ELR (cell line): ENCODE measurements at places on chromosomes 16 and 17.
A peak's percentile ranks its signal among the peaks of the same experiment; 100 is the strongest.

GRCh38 chr16:726438-727290, at the start of the genes CCDC78 and HAGHL:
Gene CCDC78 (minus strand): TSS chr16:726443. CDS start chr16:726367, 76 bp downstream.
Gene HAGHL (plus strand): TSS chr16:727106. CDS start chr16:727510, 404 bp downstream.
- peak; percentile 52 for DNase-seq

DNA sequence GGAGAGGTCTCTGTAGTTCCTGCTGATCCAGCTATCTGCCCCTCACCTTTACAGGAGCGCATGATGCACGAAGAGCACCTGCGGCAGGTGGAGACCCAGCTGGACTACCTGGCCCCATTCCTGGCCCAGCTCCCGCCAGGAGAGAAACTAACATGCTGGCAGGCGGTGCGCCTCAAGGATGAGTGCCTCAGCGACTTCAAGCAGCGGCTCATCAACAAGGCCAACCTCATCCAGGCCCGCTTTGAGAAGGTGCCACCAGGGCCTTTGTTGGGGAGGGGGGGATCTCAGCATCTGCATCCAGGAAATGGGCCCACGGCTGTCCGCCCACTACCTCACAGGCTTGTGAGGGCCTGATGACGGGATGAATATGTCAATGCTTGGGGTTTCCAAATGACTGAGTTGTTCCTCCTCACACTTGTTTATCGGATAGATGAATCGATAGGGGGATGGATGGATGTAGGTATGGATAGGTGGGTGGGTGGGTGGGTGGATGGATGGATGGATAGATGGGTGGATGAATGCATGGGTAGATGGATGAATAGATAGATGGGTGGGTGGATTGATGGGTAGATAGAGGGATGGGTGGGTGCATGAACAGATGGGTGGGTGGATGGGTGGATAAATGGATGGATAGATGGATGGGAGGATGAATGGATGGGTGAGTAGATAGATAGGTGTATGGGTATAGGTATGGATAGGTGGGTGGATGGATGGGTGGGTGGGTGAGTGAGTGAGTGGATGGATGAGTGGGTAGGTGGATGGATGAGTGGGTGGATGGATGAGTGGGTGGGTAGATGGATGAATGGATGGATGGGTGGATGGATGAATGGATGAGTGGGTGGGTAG, 7.0 kb upstream of the KATNB1 start:
- DNase-seq = no peak

DNA sequence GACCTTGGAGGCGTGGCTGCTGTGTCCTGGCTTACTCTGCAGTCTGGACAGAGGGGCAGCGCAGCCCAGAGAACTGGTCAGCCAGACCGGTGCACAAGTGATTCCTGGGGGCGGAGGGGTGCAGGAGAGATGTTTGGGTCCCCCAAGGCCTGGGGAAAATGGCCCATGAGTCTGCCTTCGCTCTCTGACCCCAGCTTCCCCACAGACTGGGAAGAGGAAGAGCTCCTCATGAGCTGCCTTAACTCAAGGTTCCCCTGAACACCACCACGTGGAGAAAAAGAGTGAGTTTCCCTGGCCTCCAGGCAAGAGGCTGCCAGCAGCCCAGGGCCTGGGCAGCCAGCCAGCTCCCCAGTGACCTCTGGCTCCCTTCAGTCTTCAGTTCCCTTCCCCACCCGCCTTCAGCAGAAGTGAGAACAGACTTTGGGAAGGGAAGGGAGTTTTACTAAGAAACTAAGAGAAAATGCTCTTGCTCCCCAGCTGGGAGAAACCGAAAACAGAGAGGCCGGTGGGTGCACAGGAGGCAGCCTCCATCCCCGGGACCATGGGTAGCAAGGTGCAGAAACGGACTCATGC, 2.0 kb upstream of the C17orf99 start:
- peak; percentile 73 for DNase-seq

DNA sequence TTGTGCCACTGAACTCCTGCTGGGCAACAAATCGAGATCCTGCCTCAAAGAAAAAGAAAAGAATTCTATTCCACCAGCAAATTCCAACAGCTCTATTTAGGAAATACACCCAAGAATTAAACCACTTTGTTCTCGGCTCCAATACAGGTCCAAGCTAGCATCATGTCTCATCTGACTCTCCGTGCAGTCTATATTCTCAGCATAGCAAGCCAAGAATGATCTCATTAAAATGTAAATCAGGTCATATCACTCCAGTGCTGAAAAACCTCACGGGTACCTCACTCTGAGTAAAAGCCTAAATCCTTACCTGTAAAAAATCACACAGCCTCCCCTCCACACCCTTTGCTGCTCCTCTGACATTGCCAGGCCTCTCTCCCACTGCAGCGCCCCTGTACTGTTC, 23.9 kb downstream of the UBE2G1 start:
- no peak for DNase-seq

DNA sequence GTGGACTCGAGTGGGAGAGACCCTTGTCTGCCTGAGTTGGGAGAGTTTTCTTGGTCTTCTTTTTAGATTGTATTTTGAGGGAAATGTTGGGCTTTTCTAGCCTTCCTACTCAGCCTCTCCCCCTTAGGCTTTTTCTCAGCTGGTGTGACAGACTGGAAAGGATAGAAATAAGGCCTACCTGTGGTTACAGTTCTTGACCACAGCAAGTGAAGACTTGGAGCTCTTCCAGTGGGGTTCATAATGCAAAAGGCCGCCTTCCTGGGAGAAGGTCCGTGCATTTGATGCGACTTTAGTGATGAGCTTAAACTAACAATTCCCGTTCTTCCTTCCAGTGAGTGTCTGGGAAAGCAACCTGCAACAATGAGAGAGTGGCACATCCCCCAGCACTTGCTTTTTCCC, 56.8 kb downstream of the B9D1 start:
- DNase-seq = no peak

DNA sequence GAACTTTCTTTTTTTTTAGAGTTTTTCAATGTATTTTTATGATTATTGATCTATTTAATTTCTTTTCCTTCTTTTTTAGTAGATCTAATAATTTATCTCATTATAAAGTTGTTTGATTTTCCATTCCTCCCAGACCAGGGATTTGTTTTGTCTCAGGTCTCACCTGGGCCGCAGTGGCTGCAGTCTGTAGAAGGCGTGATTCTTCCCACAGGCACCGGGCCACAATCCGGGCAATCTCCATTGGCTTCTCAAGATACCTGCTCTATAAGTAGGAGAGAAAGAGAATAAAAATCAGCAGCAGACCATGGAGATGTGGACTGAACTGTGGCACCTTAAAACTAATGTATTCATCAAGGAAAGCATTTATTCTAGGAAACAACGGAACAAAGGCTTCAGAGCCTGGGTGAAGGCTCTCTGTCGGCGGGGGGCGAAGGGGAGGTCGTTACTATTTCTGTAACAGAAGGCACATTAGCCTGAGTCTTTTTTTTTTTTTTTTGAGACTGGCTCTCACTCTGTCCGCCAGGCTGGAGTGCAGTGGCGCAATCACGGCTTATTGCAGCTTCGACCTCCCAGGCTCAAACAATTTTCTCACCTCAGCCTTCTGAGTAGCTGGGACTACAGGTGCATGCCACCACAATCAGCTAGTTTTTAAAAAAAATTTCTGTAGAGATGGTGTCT, 42.7 kb downstream of the STAT3 start:
- DNase-seq = no peak

- DNase-seq = no peak
These were observed 20.7 kb downstream of the DRC3 start for GRCh38 chr17:17993366-17993765.

- no peak for DNase-seq
These were observed 44.1 kb upstream of the CBFA2T3 start for GRCh38 chr16:89020925-89021595.

- DNase-seq = no peak
These were observed 11.3 kb upstream of the PDXDC1 start for GRCh38 chr16:14963281-14964173.

- DNase-seq = peak; percentile 63
These were observed 721 bp downstream of the TBCD start for GRCh38 chr17:82752371-82753200.

- DNase-seq = no peak
These were observed 19.9 kb downstream of the COX10 start for GRCh38 chr17:14089179-14089578.

GRCh38 chr17:82148997-82149396, 51.0 kb upstream of the FASN start:
- DNase-seq = no peak

- peak; percentile 1 for DNase-seq
These were observed 46.9 kb downstream of the IRX6 start for GRCh38 chr16:55370762-55371482.

DNA sequence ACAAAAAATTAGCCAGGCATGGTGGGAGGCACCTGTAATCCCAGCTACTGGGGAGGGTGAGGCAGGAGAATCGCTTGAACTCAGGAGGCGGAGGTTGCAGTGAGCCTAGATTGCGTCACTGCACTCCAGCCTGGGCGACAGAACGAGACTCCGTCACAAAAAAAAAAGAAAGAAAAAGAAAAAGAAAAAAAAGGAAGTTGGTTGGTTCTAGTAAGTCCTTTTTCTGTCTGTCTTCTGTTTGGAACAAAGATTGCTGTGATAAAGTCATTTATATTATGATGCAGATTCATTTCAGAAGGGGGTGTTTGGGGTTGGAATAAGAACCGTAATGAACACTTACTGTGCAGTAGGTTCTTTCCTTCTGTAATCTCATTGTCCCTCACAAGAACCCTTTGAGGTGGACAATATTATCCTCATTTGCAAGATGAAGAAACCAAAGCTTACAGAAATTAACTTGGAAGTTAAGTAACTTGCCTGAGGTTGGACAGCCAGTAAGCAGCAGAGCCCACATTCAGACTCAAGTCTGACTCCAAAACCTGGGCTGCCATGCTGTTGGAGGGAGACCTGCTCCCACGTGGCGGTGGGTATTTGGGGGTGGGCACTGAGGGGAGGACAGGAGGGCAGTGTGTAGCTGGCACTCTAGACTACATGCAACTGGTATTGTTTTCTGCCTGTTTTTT, 10.3 kb downstream of the MINK1 start:
- no peak for DNase-seq

DNA sequence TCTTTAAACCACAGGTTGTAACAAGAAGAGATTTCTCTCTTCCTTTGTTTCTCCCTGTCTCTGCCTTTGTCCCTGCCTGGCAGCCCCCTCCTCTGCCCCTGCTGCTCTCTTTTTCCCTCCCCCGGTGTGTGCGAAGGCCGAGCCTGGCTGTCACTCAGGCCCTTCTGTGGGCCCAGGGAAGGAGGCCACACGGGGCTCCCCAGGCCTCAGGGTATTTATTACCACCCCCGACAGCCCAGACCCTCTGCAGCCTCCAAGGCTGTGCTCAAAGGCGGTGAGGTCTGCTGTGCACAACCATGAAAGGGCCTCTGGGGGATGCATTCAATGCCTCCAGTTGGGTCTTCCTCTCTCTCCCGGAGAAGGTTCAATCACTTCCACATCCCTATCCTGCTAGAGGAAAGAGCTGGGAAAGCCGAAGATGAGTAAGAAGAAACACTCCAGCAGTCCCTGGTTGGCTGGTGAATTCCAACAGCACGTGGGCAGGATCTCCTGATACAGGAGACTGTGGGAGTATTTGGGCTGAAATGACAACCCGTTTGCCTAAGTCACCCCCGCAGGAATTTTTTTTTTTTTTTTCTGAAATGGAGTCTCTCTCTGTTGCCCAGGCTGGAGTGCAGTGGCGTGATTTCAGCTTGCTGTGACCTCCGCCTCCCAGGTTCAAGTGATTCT, 34.2 kb downstream of the ZNF423 start:
- no peak for DNase-seq

- no peak for DNase-seq
These were observed 11.2 kb downstream of the PDZD9 start for GRCh38 chr16:21989751-21990150.

DNA sequence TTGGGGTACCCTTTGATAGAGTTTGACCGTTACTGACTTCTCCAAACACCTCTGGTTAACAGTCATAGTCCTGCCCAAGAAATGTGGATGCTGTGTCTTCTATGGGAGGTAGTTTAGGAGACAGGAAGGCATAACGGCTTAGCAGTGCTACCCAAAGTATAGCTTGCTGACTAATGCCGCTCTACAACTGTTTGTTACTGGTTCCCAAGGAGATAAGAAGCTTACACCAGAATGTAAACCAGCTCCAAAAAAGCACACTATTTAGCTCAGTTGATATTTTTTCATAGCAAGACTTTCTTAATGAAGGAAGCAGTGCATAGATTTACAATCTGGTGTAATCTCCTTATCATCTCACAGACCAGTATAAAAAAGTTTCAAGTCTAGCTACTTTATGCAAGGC, 95.7 kb downstream of the HS3ST3B1 start:
- DNase-seq = no peak

DNA sequence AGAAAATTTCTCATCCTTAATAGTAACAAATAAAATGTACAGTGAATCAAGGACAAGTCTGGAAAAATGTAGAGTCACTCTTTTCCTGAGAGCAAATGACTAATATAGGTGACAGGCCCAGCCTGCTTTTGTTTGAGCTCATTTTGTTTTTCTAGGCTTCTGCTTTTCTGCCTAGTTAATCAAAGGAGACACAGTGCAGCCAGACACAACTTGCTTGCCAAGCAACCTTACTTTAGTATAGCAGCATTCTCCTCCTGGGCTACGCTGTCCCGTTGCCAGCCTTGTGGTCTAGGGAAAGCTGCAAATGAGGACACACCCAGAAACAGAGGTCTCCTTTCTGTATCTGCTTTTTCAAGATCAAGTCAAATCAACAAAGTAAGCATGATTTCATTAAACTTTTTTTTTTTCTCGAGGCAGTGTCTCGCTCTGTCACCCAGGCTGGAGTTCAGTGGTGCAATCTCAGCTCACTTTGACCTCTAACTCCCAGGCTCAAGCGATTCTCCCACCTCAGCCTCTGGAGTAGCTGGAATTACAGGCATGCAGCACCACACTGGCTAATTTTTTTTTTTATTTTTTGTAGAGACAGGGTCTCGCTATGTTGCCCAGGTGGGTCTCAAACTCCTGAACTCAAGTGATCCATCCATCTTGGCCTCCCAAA, 17.2 kb downstream of the GINS3 start:
- DNase-seq = peak; percentile 26

GRCh38 chr17:38568845-38569510, 36.8 kb downstream of the SRCIN1 start:
- no peak for DNase-seq

- DNase-seq = peak; percentile 81
These were observed 5.7 kb downstream of the DLG4 start for GRCh38 chr17:7213895-7214299.

- no peak for DNase-seq
These were observed 111.7 kb upstream of the HS3ST4 start for GRCh38 chr16:25580041-25580440.

- DNase-seq = no peak
These were observed 818.6 kb downstream of the KCNJ2 start for GRCh38 chr17:70987867-70988340.

GRCh38 chr17:12918142-12918541, 99.7 kb downstream of the ELAC2 start:
- peak; percentile 75 for DNase-seq

DNA sequence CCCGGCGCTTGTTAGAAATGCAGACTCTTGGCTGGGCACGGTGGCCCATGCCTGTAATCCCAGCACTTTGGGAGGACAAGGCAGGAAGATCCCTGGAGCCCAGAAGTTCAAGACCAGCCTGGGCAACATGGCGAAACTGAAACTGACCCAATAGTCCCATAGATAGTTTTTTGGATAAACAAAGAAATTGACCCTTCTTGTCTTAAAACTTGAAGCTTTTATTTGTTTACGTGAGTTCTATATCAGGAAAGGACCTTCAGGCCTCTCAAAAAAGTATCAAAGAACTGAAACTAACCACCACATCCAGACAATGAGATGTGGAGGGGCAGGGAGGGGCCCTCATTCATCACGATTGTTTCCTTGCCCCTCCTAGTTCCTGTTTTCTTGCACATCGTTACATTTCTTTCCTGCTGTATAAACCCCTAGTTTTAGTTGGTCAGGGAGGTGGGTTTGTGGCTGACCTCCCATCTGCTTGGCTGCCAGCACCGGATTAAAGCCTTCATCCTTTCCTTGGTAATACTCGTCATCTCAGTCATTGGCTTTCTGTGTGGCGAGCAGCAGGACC, 29.9 kb upstream of the PRM1 start:
- DNase-seq = no peak

GRCh38 chr17:29572691-29573557, 4.4 kb downstream of the TP53I13 start:
- DNase-seq = peak; percentile 46
